ENCODE measurements at places on chromosomes 3 and 15.

DNA sequence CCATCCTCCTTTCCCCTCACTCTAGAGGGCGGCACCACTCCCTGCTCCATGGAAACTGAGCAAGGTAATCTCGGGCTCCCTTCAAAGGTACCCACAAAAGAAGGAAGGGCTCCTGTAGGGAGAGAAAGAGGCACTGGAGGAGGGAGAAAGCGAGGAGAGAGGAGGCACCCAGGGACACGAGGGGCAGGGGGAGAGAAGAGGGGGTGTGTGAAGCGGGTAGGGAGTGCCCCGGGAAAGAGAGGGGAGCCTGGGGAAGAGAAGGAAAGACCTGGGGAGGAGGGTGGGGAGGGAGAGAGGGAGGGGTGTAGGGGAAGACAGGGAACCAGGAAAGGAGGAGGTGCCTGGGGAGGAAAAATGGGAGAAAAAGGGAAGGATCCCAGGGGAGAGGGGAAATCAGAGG lies 523 bp downstream of the VILL start:
- DNase-seq = no peak
- H3K27me3 ChIP-seq = no peaks in the 10 kb centered on the region
- no peak overlapping the region for H3K4me3 ChIP-seq
- no peaks in the 10 kb centered on the region for H3K36me3 ChIP-seq
- H3K27ac ChIP-seq = no peak overlapping the region

- no peak overlapping the region for H3K4me3 ChIP-seq
- DNase-seq = no peak
- H3K4me1 ChIP-seq = no peaks in the 10 kb centered on the region
- H3K27me3 ChIP-seq = no peaks in the 10 kb centered on the region
- H3K36me3 ChIP-seq = no peaks in the 10 kb centered on the region
These were observed 118.0 kb downstream of the SEC22A start for GRCh38 chr3:123319760-123320159.

- no peaks in the 10 kb centered on the region for H3K36me3 ChIP-seq
- H3K4me3 ChIP-seq = no peak overlapping the region
- H3K4me1 ChIP-seq = no peaks in the 10 kb centered on the region
- no peak overlapping the region for H3K27ac ChIP-seq
- H3K27me3 ChIP-seq = no peaks in the 10 kb centered on the region
These were observed 74.8 kb downstream of the SCN5A start for GRCh38 chr3:38574411-38575278.

DNA sequence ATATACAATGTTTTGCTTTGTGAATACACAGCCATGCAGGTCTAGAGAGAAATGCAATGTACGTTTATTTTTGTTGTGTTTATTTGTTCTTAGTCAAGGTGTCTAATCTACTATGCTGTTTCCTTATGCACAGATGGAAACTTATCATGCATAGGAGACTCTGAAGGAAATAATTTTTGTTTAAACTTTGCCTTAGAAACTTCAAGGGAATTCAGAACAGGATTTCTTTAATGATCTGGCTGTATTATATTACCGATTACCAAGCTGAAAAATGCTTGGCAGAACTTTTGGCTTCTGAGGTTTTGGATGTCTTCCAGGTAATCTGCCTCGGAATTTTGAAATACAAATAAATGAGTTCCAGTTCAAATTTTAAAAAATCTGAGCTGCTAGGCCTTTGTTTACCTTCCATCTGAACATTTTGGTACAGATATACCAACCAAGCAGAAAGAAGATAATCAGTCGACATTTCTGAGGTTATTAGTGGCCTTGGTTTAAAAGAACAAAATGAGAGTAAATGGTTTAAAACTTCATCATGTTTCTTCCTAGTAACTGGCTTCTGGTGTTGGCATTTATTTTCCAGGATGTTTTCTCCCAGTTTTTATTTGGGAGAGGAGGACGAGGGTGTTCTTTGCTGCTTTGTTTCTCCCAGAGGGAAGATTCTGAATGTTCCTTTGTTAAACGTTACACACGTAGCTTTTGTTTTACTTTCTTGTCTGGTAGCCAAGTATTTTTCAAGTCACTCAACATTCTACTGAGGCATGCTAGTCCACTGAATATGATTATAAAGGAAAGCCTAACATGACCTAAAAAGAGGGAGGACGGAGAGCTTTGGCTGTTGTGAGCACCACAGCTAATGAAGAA lies 421.8 kb upstream of the TBL1XR1 start:
- H3K27ac ChIP-seq = peak overlapping the region; percentile 39
- H3K27me3 ChIP-seq = no peaks in the 10 kb centered on the region
- no peaks in the 10 kb centered on the region for H3K36me3 ChIP-seq
- H3K4me3 ChIP-seq = no peak overlapping the region

- H3K4me1 ChIP-seq = no peaks in the 10 kb centered on the region
- no peak overlapping the region for H3K4me3 ChIP-seq
- no peaks in the 10 kb centered on the region for H3K36me3 ChIP-seq
- H3K27me3 ChIP-seq = no peaks in the 10 kb centered on the region
- no peak overlapping the region for H3K27ac ChIP-seq
- no peak for DNase-seq
These were observed 36.3 kb upstream of the SNX4 start for GRCh38 chr3:125556314-125556713.

GRCh38 chr3:126083511-126083912 lies 412 bp downstream of the SLC41A3 start:
- H3K27ac ChIP-seq = peak overlapping the region; percentile 42
- peaks cover 8% of the 10 kb centered on the region for H3K4me1 ChIP-seq
- H3K36me3 ChIP-seq = no peaks in the 10 kb centered on the region

DNA sequence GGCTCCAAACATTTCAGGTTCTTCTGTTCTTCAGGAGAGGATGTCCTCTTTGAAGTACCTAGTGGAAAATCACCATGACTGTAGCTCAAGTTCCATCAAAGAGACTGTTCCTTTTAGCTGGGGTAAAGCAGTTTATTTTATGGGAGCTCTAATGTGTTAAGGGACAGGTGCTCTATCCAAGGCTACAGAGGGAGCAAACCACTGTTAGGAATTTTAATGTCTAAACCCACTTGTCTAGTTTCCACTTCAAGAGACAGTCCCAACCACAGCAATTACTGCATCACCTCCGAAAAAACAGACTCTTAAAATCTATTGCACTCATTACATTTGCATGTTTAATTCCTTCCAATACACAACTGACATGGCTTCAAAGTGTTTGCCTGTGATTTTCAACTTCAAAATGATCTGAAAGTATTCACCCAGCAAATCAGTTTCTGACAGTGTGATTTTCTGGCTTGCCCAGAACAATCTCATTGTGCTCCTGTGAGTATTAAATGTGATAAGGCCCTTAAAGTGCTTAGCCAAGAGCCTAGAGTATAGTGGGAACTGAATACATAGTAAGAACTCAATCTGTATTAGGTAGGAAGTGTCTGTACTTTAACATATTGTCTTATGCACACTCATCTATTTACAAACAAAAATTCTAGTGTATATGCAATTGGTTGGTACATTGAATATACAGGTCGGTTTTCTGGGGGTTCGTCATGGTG lies 266.5 kb upstream of the CCDC54 start:
- no peak overlapping the region for H3K4me3 ChIP-seq
- no peak for DNase-seq
- H3K27ac ChIP-seq = no peak overlapping the region

GRCh38 chr3:77298417-77298816 lies 258.5 kb downstream of the ROBO2 start:
- H3K4me3 ChIP-seq = no peak overlapping the region
- H3K4me1 ChIP-seq = no peaks in the 10 kb centered on the region
- DNase-seq = no peak
- no peaks in the 10 kb centered on the region for H3K36me3 ChIP-seq
- no peaks in the 10 kb centered on the region for H3K27me3 ChIP-seq
- H3K27ac ChIP-seq = no peak overlapping the region

- no peaks in the 10 kb centered on the region for H3K36me3 ChIP-seq
- no peaks in the 10 kb centered on the region for H3K4me1 ChIP-seq
- no peak overlapping the region for H3K27ac ChIP-seq
- no peak for DNase-seq
- H3K4me3 ChIP-seq = no peak overlapping the region
These were observed 84.4 kb upstream of the HES1 start for GRCh38 chr3:194051366-194052149.

DNA sequence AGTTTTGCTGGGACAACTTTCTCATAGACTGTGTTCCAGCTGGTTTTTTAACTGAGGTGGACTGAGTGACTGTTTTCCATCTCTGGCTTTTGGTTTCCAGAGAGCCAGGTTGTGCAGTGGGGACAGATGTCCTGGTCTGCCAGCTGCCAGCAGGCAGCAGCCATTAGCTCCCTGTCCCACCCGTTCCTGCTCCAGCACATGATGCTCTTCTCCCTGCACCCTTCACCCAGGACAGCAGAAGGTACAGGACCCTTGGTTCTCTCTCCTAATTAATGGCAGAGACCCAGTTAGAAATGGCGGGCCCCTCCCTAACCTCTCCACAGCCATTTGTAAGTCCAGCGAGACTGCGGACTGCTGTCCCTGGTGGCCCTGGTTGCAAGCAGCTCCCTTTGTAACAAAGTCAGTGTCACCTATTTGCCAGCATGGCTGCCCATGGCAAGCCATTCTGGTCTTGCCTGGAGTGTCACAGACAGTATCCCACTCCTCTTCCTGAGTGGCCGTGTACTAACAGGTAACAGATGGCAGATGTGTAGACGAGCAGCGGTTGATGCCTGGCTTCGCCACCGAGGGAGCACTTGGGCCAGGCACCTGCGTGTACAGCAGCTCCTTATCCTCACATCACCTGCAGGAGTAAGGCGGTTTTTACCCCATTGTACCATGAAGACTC lies 148.3 kb downstream of the DNAJB8 start:
- no peak overlapping the region for H3K27ac ChIP-seq
- H3K4me1 ChIP-seq = peaks cover 10% of the 10 kb centered on the region
- DNase-seq = no peak

DNA sequence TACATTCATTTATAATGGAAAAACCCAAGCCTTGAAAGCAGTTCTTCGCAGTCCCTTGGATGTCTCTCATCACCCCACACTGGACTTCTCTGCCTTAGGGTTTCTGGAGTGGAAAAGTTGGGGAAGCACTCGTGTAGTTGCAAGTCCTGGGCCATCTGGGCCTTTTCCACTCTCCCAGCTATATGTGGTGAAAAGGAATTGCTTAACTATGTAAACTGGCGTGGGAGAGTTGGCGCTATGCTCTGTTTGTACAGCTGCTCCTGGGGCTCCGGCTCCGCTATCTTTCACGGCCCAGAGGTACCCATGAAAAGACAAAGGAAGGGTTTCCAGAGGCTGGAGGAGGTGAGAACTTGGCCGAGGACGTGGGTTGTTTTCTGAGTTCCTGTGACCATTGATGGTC lies 81.1 kb upstream of the MYZAP start:
- no peak overlapping the region for H3K27ac ChIP-seq
- DNase-seq = no peak
- H3K27me3 ChIP-seq = no peaks in the 10 kb centered on the region
- H3K4me3 ChIP-seq = no peak overlapping the region
- H3K36me3 ChIP-seq = no peaks in the 10 kb centered on the region
- H3K4me1 ChIP-seq = peaks cover 19% of the 10 kb centered on the region

- H3K27ac ChIP-seq = no peak overlapping the region
- peaks cover 1% of the 10 kb centered on the region for H3K4me1 ChIP-seq
- H3K27me3 ChIP-seq = no peaks in the 10 kb centered on the region
- DNase-seq = no peak
- no peak overlapping the region for H3K4me3 ChIP-seq
These were observed 98.9 kb upstream of the SLC6A6 start for GRCh38 chr3:14303336-14304100.

DNA sequence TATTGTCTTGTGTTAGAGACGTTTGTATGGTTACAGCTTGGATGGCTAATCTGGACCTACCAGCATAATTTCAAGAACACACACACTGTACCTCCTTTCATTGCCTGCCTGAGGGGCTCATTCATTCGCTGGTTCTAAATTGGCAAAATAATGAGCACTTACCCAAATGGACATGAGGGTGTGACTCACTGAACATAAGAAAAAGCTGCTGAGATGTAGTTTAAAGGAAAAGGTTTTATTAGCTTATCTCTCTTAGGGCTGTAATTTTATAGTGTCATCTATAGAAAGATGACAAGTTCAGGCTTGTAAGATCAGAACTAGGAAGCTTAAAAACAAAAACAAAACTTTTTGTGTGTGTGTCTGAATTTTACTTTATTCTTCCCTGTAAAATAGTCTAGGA lies 120.7 kb upstream of the WNT7A start:
- no peaks in the 10 kb centered on the region for H3K27me3 ChIP-seq
- H3K36me3 ChIP-seq = no peaks in the 10 kb centered on the region
- no peaks in the 10 kb centered on the region for H3K4me1 ChIP-seq
- no peak for DNase-seq
- no peak overlapping the region for H3K4me3 ChIP-seq
- H3K27ac ChIP-seq = no peak overlapping the region

GRCh38 chr15:39510001-39510701 lies 70.7 kb upstream of the THBS1 start:
- H3K36me3 ChIP-seq = no peaks in the 10 kb centered on the region
- no peaks in the 10 kb centered on the region for H3K27me3 ChIP-seq
- DNase-seq = no peak
- peaks cover 4% of the 10 kb centered on the region for H3K4me1 ChIP-seq
- no peak overlapping the region for H3K4me3 ChIP-seq

GRCh38 chr15:95541301-95541700 lies 789.2 kb upstream of the NR2F2 start:
- H3K4me1 ChIP-seq = no peaks in the 10 kb centered on the region
- no peak for DNase-seq
- no peaks in the 10 kb centered on the region for H3K36me3 ChIP-seq
- H3K4me3 ChIP-seq = no peak overlapping the region

DNA sequence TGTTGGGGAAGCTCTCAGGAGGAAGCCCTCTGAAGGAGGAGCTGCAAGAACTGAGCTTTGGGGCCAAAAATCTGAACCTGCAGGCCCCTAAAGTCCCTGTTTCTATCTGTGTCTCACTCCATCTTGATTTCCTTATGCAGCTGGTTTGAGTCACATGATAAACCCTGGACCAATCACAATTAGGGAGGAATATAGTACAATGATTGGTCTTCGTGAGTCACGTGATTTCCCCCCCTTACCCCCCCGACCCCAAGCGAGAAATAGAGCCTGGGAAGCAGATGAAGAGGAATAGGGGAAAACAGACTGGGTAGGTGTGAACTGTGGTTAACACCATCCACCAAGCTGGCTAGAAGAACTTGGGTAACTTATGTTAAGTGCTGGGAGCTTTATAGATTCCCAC lies 12.9 kb downstream of the CRABP1 start:
- no peaks in the 10 kb centered on the region for H3K27me3 ChIP-seq
- DNase-seq = no peak
- H3K4me1 ChIP-seq = no peaks in the 10 kb centered on the region
- no peaks in the 10 kb centered on the region for H3K36me3 ChIP-seq
- H3K4me3 ChIP-seq = no peak overlapping the region

All from ovary (tissue), 10 donors.